ENCODE measurements at places on chromosomes 16 and 17. TPM values are rescaled to one million over a fixed set of nuclear protein-coding genes. Genes with fewer than 3 reads are reported as not detected.

TMEM204 gene
- total RNA-seq = not detected

SLC6A4 gene
- not detected for total RNA-seq

RRAD gene
- total RNA-seq = 10.9 TPM

PERCC1 gene
- not detected for total RNA-seq

HS3ST6 gene
- 3.1 TPM for total RNA-seq

NEUROD2 gene
- not detected for total RNA-seq

CCL22 gene
- not detected for total RNA-seq

KIAA0753 gene
- total RNA-seq = 16.5 TPM

APOBR gene
- 0.05 TPM for total RNA-seq

ABCC11 gene
- total RNA-seq = 0.13 TPM

KRTAP4-1 gene
- total RNA-seq = 0.30 TPM

SCO1 gene
- total RNA-seq = 62.8 TPM

TBC1D3D gene
- not detected for total RNA-seq

CIITA gene
- 0.12 TPM for total RNA-seq

RSPRY1 gene
- total RNA-seq = 30.3 TPM

HAS3 gene
- 45.9 TPM for total RNA-seq

METRN gene
- total RNA-seq = 190 TPM

CMTM2 gene
- not detected for total RNA-seq

NOS2 gene
- total RNA-seq = 0.17 TPM

FBXO39 gene
- total RNA-seq = not detected

CDRT4 gene
- 0.66 TPM for total RNA-seq

SMIM36 gene
- not detected for total RNA-seq

STUB1 gene
- 114 TPM for total RNA-seq

Data from A549 treated with DMSO at 1 μM for 4 hours (cell line).